ENCODE measurements at places on chromosomes 1 and 21.

DNA sequence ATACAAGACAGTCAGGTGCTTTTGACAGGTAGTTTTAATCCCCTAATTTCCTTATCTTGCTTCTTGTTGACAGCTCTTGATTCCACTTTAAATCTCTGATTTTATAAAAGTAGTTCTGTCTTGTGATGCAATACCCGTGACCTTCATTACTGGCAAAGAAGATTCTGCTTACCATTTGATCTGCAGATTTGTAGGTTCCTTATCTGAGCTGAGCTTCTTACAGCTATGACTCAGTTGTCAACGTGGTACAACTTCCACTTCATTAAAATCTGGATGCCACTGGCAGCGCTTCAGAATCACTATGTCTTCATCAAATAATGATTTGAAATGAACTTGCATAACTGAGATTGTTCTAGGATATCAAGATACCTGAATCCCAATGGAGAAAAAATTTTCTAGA, 543.6 kb upstream of the B3GALT2 start:
- DNase-seq: no peak

GRCh38 chr1:21278860-21279845, 11.1 kb downstream of the ECE1 start:
- DNase-seq: no peak

- DNase-seq: peak; percentile 43
These were observed 121.8 kb downstream of the HFM1 start for GRCh38 chr1:91282695-91283420.

GRCh38 chr1:220750131-220750515, 2.0 kb downstream of the MTARC2 start:
- DNase-seq: no peak

DNA sequence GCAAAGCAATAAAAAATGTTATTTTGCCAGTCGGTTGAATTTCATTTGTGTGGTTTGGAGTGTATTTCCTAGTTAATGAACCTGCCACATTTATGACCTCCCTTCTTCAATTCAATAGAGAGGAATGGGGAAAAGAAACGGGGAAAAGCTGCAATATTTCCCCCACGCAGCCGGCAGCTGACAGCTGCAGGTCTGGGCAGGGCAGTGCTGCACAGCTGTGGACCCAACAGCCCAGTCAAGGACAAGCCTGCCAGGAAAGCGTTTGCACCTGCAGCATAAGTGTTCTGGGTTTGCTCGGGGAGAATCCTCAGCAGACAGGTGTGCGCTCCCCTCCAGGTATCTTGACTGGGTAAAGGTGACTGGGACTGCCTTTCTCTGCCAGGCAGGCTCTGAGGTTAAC, 53.4 kb downstream of the FBXO2 start:
- no peak for DNase-seq

DNA sequence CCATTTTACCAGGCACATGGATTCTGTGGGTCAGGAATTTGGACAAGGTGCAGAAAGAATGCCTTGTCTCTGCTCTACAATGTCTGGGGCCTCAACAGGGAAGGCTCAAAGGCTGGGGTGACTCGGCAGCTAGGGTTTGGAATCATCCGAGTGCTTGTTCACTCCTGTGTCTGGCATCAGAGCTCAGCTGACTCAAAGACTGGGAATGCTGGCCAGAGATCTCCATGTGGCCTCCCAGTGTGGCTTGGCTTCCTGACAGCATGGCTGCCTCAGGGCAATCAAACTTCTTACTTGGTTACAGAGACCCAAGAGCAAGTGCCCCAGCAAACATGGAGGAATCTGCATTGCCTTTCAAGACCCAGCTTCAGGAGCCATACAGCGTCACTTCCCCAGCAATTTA, 110.5 kb downstream of the TOMM20 start:
- no peak for DNase-seq

DNA sequence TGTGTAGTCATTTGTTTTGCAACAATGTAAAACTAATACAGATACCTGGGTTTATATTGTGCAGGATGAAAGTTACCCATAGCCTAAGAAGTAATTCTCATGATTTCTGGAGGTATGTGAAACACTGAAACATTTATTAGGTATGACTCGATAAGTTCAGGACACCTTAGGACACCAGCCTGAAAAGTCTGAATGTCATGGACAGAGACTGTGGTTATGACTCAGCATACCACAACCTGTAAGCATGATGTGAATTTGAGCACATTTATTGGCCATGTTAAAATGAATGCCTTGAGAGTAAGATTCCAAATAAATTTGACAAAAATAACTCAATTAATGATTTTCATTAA, 1471.7 kb upstream of the B3GALT2 start:
- DNase-seq: no peak

DNA sequence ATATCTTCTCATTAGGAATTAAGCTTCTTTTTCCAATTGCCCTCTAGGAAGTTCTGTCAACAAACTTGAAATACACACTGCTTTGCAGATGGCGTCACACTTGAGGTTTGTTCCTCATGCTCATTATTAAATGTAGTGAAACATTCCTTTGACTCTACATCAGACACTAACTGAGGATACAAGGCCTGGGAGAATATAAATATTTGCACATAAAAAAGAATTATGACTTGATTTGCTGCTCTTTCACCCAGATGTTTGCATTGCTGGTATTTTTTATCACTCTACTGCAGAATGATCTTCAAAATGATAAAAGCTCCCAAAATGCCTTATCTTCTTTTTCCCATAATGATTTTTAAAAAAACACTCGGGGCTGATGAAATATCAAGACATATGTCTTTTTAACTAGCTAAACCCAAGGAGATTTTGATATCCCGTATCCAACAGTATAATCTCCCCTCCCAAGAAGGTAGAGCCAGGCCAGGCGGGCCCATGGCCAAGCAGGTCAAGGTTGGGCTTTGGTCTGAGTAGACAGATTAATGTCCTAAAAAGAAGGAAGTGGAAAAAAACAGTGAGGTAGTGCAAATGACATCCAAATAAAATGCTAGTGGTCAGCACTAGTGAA, 264.6 kb downstream of the HHIPL2 start:
- DNase-seq: no peak

DNA sequence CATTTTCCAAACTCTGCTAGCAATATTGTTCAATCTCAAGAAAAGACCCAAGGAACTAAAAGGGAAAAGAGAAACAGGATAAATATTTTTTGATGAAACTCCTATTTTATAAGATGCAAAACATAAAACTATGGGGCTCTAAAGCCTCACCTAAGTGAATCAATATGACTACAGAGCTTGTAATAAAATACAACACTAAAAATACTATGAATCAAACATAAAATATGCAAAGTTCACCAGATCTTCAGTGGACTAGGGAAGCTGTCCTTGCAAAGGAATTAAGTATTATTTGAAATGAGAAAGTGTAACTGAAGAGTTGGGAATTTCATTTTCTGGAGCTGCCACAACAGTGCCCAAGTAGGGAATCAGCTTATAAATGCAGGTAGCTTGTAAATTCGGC, 124.5 kb downstream of the CRB1 start:
- no peak for DNase-seq

GRCh38 chr1:92446546-92446945, 40.2 kb downstream of the GFI1 start:
- DNase-seq: no peak
